Activated naive CD4-positive, alpha-beta T cell treated with anti-CD3 and anti-CD28 coated beads, Interleukin-2, amount 50 U/mL, for 72 hours (primary cell): ENCODE measurements at places on chromosomes 13 and 19. TPM values are rescaled to one million over a fixed set of nuclear protein-coding genes. Genes with fewer than 3 reads are reported as not detected.

Gene KIR3DL1
- 0.18 TPM for total RNA-seq

- DNase-seq: no peak
Observed at GRCh38 chr13:72180253-72180952, 313.4 kb upstream of the DACH1 start.

DNA sequence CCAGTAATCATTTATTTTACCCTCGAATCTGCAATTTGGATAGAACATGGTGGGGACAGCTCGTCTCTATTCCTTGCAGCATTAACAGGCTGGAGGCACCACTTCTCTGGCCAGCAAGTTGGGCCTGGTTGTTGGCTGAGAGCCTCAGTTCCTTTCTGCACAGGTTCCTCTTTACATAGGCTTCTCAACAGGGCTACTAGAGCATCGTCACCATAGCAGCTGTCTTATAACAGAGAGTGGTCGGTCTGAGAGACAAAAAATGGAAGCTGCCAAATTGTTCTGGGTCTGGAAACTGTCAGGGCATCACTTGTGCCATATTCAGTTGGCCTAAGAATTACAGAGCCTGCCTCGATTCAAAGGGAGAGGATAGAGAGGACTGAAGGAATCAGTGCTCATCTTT, 86.7 kb downstream of the DNAJC15 start:
- no peak for DNase-seq

GRCh38 chr19:31940396-31940795, 405.0 kb upstream of the ZNF507 start:
- no peak for DNase-seq

DNA sequence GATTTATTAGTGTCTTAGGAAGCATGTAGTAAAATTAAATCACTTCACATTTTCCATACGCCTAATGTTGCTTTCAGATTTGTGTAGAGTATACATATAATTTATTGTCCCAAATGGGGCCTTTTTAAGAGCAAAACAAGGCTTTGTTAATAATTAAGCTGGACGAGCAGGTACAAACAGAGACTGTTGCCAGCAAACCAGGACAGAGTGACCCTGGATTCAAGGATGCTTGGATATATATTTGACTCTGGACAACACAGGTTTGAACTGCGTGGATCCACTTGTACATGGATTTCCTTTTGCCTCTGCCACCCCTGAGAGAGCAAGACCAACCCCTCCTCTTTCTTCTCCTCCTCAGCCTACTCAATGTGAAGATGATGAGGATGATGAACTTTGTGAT, 454.9 kb downstream of the PCDH9 start:
- no peak for DNase-seq

GRCh38 chr19:37412700-37413099, 41.8 kb downstream of the ZNF527 start:
- no peak for DNase-seq
